ENCODE measurements at places on chromosomes 3 and 15.

GRCh38 chr3:123067689-123068600 lies 1.1 kb downstream of the PDIA5 start:
- peak; percentile 82 for DNase-seq

- no peak for DNase-seq
These were observed 41.9 kb upstream of the PRR20G start for GRCh38 chr3:127329631-127330285.

- DNase-seq = no peak
These were observed 9.0 kb downstream of the FSTL1 start for GRCh38 chr3:120441776-120442175.

GRCh38 chr15:37014137-37014536 lies 86.2 kb downstream of the MEIS2 start:
- DNase-seq = no peak

- DNase-seq = peak; percentile 51
These were observed 83.2 kb downstream of the MB21D2 start for GRCh38 chr3:192834428-192834827.

- no peak for DNase-seq
These were observed 92.7 kb downstream of the MYLK start for GRCh38 chr3:123791417-123791816.

DNA sequence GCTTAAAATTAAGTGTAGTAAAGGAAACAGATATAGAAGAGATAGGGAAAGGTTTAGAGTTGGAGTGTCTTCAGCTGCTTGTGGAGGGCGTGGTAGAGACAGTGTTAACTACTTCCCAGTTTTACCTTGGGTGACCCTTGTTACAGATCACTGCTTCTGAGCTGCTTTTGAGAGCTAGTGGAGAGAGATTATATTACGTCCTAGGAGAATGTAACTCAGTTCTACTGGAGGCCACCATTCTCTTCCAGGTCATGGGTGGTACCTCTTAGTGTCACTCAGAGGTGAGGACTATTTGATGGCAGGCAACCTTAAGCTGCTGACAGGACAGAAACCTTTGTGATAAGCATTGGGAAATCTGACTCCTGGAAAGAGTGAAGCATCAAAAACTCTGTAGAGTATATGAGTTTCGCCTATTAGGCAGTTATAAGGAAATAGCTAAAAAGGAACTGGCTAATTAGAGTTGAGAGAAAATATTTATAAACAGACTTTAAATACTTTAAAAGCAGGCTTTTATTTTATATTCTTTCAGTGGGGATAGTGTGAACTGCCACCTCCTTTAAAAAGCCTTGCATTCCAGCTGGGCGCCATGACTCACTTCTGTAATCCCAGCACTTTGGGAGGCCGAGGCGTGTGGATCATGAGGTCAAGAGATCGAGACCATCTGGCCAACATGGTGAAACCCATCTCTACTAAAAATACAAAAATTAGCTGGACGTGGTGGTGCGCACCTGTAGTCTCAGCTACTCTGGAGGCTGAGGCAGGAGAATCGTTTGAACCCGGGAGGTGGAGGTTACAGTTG lies 106.5 kb downstream of the ZNF609 start:
- peak; percentile 41 for DNase-seq

GRCh38 chr3:56962206-56962605 lies 98.3 kb upstream of the SPATA12 start:
- DNase-seq = no peak

DNA sequence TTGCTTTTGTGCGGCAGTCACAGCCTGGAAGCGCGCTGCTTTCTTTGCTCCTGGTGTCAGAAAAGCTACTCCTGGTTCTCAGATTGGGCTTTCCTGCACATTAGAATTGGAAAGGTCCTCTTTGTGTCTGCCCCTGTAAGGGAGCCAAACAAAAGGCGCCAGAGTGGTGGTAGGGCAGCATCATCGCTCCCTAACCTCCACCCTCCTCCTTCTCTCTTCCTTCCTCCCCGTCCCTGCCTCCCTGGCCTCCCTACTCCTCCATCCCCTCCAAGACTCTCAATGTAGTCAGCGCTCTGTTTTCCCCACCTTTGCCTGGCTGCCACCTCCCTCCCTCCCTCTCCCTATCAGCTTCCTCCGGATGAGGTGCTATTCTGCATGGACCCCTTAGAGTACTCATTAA lies 65.3 kb downstream of the SH3GL3 start:
- DNase-seq = peak; percentile 27

DNA sequence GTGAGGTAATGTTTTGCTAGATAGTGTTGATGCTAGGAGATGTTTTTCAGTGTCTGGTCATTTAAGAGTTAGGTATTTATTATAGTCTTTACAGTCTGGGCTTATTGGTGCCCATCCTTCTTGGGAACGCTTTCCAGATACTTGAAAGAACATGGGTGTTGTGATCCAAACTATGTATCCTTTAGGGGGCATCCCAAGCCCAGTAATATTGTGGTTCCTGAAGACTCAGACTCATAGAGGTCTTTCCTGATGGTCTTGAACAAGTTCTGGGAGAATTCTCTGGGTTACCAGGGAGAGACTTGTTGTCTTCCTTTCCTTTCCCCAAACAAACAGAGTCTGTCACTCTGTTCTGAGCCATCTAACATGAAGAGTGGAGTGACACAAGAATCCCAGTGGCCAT lies 99.7 kb upstream of the LRRC3B start:
- DNase-seq = peak; percentile 34

DNA sequence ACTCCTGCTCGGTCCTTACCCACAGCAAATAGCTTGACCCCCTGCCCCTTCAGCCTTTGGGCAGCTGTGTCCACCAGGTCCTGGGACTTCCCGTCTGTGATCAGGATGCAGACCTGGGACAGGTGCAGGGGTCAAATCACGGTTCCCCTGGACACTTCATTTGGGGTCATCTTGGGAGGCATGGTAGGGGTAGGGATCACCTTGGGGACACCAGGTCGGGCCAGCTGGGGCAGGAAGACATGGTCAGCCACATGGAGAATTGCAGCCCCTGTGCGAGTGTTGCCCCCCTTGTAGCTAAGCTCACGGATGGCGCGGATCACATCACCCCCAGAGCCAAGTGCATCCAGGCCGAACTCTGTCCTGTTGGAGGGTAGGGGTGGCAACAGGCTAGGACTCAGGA lies 1.8 kb downstream of the COL7A1 start:
- no peak for DNase-seq
